Effector CD4-positive, alpha-beta T cell (primary cell): ENCODE measurements at places on chromosomes 12 and 14.

DNA sequence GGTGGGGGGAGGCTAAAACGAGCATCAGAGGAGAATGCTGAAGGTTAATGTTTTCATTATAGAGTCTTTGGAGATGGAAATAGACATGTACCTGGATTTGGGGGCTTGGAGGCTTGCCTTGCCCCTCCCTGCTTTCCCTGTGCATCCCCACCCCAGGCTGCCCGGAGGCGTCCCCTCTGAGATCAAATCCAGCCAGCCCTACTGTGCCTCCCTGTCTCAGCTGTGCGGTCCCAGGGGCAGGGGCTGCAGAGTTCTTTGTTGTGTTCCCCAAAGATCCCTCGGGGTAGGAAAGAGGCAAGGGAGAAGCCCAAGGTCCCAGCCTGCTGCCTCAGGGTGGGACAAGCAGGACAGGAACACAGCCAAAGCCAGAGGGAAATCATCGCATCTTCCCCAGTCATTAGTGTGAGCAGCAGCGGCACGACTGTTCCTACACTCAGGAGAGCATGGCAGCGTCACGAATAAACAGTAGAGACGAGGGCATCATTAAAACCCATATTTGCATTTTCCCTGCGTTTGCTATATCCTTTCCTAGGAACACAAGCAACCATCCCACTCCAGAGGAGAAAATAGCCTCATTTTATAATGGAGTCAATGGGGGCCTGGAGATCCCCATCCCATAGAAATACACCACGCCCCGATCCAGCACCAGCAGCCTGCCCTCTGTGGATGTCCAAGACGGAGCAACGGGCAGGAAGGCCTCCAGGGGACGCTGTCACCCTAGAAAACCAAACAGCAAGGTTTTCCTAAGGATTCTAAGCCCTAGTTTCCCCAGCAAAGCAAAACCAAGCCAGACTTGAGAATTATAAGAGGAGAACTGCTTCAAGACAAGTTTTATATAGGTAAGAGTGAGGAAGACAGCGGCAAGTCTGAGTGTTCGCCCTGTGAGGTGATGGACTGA, 32.4 kb downstream of the ANO2 start:
- no peak for DNase-seq

GRCh38 chr12:14278294-14278953, 87.1 kb upstream of the ATF7IP start:
- DNase-seq = no peak

- no peak for DNase-seq
Measured at GRCh38 chr14:52240623-52241022, 26.9 kb upstream of the PTGDR start.

DNA sequence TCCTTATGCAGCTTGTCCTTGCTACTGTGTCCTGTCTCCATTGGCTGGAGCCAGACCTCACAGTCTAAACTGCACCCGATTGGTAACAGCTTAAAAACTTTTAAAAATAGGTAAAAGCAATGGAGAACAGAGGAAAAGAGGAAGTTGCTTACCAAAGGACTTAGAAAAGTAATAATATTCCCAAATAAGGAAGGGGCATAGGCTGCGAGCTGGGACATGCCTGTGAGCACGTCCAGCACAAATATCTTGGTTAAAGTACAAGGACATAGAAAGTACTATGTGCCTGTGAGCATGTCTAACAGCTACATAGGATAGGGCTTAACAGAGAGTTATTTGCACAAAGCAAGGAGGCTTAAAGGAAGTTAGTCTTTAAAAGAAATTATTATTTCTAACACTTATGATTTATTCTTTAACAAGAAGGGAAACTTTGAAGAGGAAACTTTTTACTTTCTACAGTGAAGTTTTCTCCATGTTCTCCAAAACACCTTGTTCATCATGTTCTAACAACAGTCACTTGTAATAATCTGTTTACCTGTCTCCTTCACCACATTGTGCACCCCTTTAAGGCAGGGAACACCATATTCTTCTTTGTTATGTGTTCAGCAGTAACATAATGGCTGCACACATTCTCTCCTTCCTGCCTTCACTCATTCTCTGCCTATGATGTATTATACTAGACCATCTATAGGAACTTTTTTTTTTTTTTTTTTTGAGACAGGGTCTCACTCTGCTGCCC, 9.8 kb upstream of the UBE2N start:
- no peak for DNase-seq

DNA sequence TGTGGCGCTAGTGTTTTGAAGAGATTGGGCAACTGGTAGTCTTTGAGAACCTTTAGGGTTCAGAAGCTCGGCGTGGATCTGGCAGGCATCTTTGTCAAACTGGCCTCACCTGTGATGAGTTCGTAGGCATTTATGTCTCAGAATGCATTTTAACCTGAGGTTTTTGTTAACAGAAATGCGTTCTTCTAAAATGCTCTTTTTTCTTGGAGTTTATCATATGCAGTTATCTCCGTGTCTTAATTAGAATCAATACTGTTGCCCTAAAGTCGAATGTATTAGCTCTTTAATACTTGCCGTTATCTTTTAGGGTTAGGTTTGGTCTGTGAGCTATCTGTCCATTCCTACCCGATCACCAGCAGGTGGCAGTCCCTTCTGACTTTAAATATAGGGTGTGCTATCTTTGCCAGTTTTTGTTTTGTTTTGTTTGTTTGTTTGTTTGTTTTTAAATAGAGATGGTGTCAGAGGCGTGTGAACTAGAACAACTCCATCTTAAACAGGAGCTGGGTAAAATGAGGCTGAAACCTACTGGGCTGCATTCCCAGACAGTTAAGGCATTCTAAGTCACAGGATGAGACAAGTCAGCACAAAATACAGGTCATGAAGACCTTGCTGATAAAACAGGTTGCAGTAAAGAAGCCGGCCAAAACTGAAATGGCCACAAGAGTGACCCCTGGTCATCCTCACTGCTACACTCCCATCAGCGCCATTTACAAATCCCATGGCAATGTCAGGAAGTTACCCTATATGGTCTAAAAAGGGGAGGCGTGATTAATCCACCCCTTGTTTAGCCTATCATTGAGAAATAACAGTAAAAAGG, 1.4 kb downstream of the ATF1 start:
- peak; percentile 31 for DNase-seq

- no peak for DNase-seq
Measured at GRCh38 chr12:1876086-1876485, 42.4 kb downstream of the CACNA2D4 start.

DNA sequence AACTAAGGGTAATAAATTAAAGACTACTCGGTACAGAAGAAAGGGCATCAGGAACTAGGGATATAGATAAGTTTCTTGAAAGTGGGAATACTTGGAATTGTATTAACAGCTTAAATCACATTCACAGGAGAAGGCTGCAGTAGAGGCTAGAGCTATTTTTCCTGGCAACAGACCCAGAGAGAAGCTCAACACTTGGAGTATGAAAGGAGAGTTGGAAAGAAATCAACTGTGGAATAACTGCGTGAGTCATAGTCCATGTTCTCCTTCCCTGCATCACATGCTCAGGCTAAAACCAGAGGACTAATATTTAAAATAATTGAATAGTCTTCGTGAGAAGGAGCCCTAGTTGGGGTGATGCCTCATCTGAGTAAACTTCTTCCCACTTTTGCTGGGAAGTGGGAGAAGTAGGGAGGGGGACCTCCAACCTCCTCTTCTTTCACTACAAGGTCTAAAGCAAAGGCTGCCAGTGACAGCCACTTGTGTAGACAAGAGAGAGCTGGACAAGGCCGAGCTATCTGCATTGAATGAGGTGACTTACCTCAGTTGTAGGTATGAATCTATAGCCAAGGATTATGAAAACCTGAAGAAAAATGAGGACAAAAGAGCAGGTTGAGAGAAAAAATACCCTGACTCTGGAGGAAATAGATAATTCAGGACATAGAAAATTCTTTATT, 32.7 kb downstream of the DYRK2 start:
- DNase-seq = no peak

DNA sequence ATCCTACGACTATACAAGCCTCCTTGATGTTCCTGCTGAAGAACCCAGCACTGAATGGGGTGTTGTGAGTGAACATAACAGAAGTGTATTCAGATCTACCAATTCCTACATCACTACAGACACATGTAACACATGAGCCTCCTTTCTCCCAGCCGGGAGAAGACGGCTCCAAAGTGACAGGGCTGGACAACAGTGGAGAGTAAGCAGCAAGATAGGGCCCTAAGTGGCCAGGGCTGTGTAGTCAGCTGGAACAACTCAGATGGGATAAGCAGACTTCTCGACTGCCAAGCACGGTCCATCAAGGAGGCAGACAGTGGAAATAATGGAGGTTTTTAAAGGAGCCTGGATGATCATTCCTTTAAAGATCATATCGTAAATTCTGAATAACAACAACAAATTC, 73.5 kb downstream of the TTC7B start:
- no peak for DNase-seq

DNA sequence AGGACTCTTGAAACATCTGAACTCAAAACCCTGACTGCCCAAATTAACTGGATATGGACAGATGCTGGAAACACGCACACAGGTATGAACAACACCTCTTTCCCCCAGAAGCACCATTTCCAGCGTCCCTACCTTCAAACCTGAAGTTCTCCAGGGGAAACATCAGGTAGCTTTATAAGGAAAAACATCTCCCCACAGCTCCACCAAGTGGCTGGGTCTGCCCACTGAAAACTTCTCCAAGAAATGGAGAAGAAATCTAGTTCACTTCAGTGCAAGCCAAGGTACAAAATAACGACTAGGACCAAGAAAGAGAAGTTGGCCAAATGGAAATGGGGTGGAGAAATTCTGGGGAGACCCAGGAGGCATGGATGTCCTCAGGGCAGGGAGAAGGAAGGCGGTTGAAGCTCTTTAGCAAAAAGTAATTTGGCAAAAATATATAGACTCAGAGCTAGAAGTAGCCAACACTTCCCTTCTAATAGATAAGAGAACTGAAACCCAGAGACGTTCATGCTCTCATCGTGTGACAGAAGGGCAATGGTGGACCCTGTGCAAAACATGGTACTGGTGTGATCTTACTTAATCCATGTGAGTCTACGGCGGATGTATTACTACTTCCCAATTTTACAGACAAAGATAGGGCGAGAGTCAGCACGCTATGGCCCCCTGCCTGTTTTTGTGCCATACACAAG, 10.5 kb upstream of the NUAK1 start:
- no peak for DNase-seq

- DNase-seq = no peak
Measured at GRCh38 chr14:92653162-92653651, 95.2 kb downstream of the LGMN start.

GRCh38 chr12:118061873-118062843, 1.2 kb upstream of the WSB2 start:
- DNase-seq = no peak

DNA sequence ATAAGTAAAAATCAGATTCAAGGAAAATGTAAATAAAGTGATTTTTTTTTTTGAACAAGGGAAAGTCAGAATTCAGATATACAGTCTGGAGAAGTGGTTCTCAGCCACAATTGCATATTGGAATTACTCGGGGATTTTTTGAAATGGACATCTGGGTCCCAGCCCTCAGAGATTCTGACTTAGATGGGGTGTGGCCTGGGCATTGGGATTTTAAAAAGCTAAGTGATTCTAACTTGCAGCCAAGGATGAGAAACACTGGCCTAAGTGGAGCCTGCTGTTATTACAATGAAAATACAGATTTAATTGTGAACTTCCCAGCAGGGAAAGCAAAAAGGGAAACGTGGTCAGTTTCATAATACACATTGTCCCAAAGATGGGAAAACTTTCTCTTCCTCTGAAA, 273.8 kb downstream of the TTC8 start:
- DNase-seq = no peak

- DNase-seq = no peak
Measured at GRCh38 chr12:130281153-130281799, 56.4 kb upstream of the PIWIL1 start.

DNA sequence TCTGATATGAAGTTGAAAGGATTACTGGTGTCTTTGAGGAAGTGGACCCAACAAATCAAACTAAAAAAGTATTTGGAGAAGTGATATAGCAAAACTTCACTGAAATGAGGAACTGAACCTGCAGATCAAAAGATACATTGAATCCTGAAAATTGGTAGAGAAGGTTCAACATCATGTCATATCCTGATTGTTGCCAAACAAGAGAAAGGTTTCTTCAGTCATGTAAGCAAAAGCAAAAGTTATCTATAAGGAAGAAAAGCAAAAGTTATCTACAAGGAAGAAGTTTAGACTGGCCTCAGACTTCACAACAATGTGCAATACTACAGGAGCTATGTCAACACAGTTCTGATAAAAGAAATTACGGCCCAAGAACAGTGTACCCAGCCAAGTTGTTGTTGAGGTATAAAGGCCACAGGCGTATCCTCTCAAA, 142.7 kb downstream of the RAD51B start:
- DNase-seq = no peak

GRCh38 chr14:89675590-89675989, 258.6 kb upstream of the FOXN3 start:
- DNase-seq = no peak

GRCh38 chr12:111569363-111570083, 29.6 kb downstream of the ATXN2 start:
- no peak for DNase-seq

- DNase-seq = no peak
Measured at GRCh38 chr12:25194214-25194613, 746 bp downstream of the DNAI7 start.

- DNase-seq = peak; percentile 29
Measured at GRCh38 chr14:85934123-85934885, 404.4 kb downstream of the FLRT2 start.

DNA sequence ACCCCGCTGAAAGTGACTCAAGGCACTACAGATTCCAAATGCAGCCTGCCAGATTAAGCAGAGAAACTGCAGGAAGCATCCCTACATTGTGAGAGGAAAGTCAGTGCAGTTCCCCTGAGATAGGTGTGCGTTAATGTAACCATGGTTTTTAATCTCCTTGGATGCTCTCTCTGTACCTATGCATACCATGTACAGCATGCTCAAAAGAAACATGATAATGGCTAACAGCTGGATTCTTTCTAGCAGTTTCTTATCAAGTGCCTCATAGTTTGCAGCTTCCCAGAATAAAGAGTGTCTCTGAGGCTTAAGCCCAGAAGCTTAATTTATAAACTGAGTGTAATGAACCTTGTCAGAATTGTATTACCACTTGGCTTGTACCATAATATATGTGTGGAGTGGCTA, 17.1 kb upstream of the MDM1 start:
- no peak for DNase-seq

- DNase-seq = no peak
Measured at GRCh38 chr12:130053651-130054069, 108.6 kb upstream of the FZD10 start.

- DNase-seq = no peak
Measured at GRCh38 chr14:73049428-73049827, 8.9 kb upstream of the RBM25 start.

DNA sequence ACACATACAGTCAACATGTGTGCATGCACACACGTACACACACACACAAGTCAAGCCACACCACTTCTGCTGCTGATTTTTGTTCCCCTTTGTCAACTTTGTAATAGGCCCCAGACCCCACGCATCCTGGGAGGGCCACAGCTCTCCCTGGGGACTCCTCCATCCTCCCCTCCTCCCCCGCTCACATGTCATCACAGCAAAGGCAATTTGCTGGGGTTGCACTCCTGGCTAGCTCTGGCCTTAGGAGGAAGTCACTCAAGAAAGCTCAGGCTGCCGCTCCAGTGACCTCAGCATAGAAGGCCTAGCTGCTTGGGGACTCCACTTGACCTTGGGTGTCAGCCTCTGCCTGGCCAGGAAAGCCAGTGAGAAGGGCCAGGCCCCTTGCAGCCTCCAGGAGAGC, 27.2 kb downstream of the NGB start:
- no peak for DNase-seq

- no peak for DNase-seq
Measured at GRCh38 chr12:64946132-64946829, 121.8 kb downstream of the TBC1D30 start.
